ENCODE measurements at places on chromosomes 7 and 10.
A peak's percentile ranks its signal among the peaks of the same experiment; 100 is the strongest.

GRCh38 chr10:91354166-91355075 is 55.7 kb upstream of the HECTD2 start:
- no peak for DNase-seq

DNA sequence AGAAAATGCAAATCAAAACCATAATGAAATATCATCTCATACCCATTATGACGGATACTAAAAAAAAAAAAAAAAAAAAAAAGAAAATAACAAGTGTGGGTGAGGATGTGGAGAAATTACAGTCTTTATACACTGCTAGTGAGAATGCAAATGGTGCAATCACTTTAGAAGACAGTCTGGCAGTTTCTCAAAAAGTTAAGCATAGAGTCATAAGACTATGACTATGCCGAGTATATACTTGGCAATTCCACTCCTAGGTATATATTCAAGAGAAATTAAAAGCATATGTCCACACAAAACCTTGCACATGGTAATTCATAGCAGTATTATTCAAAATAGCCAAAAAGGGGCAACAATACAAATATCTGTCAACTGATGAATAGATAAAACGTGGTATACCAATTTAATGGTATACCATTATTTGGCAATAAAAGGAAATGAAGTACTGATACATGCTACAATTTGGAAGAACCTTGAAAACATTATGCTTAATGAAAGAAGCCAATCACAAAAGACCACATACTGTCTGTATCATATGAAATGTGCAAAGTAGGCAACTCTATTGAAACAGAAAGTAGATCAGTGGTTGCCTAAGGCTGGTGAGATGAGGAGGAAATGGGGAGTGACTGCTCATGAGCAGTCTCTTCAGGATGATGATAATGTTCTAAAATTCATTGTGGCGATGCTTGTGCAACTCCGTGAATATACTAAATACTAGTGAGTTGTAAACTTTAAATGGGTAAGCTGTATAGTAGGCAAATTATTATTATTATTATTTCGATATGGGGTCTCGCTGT is 90.1 kb upstream of the NANOS1 start:
- DNase-seq: peak; percentile 70

DNA sequence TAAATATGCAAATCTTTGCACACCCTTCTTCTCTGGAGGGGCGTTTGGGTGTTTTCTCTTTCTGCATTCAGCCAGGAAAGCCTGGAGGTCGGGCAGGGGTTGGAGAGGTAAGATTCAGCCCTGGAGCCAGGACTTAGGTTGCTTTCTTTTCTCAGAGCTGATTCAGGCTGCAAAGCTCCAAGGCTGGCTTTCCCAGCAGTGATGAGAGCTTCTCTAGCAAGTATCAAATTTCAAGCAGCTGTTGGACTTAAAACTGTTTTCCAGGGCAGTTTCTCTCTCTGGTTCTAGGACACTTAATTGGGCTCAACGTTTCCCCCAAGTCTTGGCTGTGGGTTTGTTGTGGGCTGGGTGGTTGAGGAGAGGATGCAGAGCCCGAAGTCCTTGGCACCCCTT is 608 bp downstream of the AKR1B10 start:
- no peak for DNase-seq

DNA sequence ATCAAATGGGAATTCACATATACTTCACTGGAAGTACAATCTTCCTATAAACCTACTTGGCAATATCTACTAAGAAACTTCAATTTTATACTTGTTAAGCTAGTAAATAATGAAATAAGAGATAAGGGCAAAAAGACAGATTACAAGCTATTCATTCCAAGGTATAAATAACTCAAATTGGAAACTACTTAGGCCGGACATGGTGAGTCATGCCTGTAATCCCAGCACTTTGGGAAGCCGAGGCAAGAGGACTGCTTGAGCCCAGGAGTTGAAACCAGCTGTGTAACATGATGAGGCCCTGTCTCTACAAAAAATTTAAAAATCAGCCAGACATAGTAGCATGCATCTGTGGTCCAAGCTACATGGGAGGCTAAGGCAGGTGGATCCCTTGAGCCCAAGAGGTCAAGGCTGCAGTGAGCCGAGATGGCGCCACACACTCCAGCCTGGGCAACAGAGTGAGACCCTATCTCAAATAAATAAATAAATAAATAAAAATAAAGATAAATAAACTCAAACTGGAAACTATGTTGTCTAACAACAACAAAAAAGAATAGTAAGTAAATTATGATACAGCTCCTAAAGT is 37.6 kb downstream of the ARHGAP21 start:
- no peak for DNase-seq

DNA sequence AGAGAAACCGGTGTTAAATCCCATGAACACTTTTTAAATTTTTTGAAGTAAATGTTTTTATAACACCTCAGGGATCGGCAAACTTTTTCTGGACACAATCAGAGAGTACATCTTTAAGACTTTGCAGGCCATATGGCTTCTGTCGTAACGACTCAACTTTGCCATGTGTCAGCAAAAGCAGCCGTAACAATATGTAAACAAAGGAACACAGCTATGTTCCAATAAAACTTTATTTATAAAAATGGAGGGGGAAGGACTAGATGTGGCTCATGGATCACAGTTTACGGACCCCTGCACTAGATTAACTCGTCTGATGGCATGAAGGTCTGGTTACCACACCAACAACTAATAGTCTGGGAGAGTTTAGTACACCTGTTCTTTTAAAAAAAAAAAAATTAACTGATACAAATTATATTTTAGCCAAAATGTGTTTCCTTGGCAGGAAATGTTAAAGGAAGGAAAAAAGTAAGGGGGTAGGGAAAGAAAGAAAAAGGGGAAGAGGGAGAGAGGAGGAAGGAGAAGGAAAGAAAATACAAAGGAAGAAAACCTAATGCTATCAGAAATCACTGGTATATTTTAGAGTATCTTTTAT is 50.2 kb downstream of the ABI1 start:
- no peak for DNase-seq

DNA sequence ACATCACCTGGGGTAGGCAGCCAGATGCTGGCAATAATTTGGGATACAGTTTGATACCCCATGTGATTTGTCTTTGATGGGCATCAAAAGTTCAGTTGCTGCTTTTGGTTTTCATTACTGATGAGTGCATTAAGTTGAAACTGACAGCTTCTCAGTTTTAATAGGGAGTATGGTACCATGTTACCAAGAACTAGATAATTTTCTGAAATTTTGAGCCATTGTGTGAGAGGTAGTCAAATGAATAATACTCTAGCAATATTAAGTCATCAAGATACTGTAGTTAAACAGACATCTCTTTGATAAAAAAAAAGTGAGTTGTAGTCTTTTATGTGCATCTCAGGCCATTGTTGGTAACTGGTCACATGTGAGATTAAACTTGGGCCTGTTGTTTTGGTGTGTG is 71.5 kb downstream of the ST7 start:
- DNase-seq: no peak

- no peak for DNase-seq
Observed at GRCh38 chr10:27207350-27207749, 33.2 kb downstream of the ACBD5 start.

- DNase-seq: no peak
Observed at GRCh38 chr10:7561985-7562384, 104.8 kb downstream of the ITIH5 start.

- DNase-seq: no peak
Observed at GRCh38 chr10:126068322-126068721, 172.0 kb downstream of the FANK1 start.

DNA sequence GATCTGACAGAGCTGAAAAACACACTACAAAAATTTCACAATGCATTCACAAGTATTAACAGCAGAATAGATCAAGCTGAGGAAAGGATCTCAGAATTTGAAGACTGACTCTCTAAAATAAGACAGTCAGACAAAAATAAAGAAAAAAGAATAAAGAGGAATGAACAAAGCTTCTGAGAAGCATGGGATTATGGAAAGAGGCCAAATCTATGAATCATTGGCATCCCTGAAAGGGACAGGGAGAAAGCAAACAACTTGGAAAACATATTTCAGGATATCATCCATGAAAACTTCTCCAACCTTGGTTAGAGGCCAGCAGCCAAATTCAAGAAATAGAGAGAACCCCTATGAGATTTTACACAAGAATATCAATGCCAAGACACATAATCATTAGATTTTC is 804.8 kb upstream of the IGFBP3 start:
- peak; percentile 10 for DNase-seq

- no peak for DNase-seq
Observed at GRCh38 chr7:69162931-69163670, 435.2 kb upstream of the AUTS2 start.

GRCh38 chr7:142749218-142749993 is at the start of gene PRSS1:
TSS of gene PRSS1 (plus strand) at chr7:142749472. CDS start at chr7:142749485, 13 bp downstream.
- DNase-seq: no peak

GRCh38 chr10:119919826-119920225 is 27.3 kb downstream of the SEC23IP start:
- no peak for DNase-seq

DNA sequence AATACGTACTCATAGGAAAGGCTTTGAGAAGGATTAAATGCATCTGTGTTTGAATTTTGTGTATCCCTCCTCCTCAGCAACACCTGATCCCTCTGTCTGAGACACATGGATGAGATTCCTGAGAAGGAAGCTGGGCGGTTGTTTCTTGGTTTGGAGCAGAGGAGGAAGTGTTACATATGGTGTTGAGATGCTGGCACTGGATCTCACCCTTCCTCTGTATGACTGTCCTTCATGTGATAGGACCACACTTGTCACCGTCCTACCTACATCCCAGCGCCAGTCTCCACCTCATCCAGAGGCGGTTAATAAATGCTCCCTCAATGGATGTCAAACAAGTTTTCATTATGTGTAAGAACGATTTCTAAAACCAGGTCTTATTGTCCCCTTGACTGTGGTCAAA is 49.4 kb upstream of the KLF6 start:
- no peak for DNase-seq

GRCh38 chr7:121449329-121449728 is 53.2 kb upstream of the FAM3C start:
- DNase-seq: no peak

All from HS-5 (cell line).